ENCODE measurements at places on chromosomes 11 and 22.

GRCh38 chr11:78929207-78929905 lies 354.7 kb upstream of the NARS2 start:
- DNase-seq, result no peak

DNA sequence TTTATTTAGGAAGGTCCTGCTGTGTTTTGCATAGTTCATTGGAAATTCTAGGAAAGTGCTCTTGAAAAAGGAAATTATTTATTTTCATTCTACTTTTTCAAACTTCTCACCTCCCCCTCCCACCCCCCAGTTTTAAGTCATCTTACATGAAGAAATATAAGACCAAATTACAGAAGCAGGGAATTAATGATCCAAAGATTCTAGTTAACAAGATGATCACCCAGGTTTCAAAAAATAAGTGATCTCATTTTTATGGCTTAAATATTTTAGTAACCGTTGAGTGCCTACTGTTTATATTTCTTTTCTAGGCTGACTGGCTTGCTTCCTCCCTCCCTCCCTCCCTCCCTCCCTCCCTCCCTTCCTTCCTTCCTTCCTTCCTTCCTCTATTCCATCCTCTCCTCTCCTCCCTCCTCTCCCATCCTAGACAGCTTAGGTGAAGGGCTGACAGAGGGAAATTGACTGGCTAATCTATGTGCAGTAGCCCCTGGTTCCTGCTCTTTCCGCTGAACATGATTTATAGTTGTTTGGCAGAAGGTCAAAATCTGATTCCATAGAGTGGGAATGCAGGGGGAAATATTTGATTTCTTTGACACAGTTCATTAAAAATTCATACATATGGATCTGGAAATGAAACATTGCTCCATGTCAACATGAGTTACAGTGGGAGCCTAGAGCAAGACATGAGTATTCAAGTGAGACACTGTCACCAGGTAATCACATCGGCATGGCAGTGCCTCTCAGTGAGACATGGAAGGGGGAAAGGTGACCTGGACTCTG lies 123.4 kb downstream of the COMMD9 start:
- no peak for DNase-seq

DNA sequence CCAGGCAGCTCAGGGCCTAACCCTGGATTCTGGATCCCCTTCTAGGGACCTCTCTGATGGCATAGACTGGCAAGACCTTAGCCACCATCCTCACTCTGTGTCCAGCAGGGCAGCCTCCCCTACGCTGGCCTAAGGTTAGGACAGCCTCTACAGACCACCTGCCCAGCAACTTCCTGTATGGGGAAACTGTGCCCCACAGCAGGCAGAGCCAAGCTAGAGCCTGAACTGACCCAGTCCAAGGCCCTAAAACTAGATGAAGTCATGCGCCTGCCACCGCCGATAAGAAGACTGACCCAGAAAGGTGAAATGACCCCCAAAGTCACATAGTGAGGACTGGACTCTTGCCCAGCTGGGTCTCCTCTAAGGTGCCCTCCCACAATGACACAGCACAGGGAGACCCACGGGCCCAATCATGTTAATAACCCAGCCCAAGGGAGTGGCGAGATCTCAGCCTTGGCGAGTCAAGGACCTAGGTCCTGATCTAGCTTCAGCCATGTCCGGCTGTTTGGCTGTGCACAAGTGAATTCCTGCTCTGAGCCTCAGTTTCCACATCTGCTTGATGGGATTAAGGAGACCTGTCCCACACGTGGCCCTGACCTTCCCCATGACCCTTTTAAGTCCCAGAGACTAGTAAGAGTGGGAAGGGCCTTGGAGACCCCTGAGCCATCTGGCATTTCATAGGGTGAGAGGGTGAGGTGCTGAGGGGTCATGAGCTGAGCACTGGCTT lies 17.6 kb downstream of the STARD10 start:
- DNase-seq, result no peak

DNA sequence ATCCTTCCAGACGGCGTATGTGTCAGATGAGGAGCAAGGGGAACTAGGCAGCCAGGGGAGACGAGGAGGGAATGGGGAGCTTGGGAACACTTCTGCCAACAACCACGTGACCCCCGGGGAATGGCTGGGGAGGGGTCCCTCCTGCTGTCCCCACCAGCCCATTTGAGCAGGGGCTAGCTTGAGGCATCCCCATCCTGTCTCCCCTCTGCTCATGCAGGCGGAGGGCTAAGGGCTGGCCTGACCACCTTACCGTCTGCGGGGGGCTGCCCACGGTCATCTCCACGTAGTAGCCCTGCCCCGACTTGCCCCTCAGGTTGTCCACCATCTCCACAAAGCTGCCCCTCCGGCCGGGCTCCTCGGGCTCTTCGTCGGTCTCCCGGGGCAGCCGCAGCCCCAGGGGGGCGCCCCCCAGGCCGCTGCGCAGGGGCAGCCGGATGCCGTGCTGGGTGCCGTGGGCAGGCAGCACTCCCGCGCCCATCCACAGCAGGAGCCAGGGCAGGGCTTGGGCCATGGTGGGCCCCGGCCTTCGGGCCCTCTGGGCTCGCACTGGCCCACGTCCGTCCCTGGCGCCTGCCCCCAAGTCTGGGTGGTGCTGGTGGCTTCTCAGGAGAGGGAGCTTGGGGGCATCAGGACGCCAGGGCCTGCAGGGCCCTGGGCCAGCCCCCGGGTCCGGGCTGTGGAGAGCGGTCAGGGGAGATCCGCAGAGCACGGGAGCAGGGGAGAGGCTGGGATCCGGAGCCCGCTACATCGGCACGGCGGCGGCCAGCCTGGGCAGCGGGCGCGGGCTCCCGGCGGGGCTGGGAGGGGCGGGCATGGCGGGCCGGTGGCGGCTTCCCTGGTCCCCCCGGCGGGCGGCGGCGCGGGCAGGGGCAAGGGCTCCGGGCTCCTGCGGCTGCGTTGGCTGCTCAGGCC lies 515 bp downstream of the BACE1 start:
- no peak for DNase-seq

- DNase-seq, result no peak
Observed at GRCh38 chr11:124446916-124447315, 1.4 kb upstream of the OR8B8 start.

Measured in WERI-Rb-1 (cell line).